Heart left ventricle (tissue), 16 donors: ENCODE measurements at places on chromosomes 5 and 9. TPM values are rescaled to one million over a fixed set of nuclear protein-coding genes. Genes with fewer than 3 reads are reported as not detected.
A peak's percentile ranks its signal among the peaks of the same experiment; 100 is the strongest.

CDH6 gene
- 4.3 TPM for total RNA-seq

DNA sequence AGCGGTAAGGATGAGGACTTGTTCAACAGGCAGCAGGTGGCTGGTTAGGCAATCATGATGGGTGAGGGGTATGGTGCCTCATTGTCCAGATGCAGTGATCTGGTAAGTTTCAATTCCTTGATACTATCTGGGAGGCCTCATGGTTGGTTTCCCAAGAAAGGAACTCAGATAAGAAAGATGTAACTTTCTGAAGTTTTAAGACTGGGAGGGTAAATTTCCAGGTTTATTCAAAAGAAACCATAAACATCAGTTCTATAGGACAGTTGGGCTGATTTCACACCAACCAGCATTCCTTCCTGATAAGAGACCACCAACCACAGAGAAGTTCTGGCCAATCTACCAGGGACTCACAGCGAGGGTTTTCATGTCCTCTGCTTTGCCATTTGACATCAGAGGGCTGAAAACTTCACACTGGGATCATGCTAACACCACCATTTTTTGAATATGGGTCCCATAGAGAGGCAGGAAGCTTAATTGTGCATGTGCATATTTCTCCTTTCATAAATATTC lies 773 bp upstream of the AGGF1 start:
- no peak for DNase-seq

GRCh38 chr9:35842795-35843194 lies 13.8 kb downstream of the TMEM8B start:
- DNase-seq, result no peak

DNA sequence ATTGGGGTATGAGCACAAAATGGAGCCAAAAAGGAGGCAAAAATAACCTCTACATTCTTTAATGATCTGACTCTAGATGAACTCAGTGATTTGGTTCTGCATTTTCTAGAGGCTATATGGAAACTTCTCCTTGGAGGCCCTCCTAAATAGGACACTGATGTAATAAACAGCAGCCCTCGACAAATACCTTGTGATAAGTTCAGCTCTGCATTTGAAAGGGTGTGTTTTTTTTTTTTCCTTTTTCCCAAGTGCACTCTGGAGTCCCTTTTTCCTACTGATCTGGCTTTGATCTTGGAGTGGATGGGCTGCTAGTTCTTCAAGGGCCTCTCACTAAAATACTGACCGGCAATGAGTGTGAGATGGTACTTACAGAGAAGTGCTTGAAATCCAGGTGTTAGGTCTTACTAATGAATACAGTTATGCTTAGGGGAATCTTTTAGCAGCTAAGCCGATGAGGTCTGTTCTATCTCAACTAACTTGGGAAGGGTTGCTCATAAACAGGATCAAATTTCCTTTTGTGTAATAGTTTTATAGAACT lies 161.7 kb downstream of the MAST4 start:
- DNase-seq, result no peak

DNA sequence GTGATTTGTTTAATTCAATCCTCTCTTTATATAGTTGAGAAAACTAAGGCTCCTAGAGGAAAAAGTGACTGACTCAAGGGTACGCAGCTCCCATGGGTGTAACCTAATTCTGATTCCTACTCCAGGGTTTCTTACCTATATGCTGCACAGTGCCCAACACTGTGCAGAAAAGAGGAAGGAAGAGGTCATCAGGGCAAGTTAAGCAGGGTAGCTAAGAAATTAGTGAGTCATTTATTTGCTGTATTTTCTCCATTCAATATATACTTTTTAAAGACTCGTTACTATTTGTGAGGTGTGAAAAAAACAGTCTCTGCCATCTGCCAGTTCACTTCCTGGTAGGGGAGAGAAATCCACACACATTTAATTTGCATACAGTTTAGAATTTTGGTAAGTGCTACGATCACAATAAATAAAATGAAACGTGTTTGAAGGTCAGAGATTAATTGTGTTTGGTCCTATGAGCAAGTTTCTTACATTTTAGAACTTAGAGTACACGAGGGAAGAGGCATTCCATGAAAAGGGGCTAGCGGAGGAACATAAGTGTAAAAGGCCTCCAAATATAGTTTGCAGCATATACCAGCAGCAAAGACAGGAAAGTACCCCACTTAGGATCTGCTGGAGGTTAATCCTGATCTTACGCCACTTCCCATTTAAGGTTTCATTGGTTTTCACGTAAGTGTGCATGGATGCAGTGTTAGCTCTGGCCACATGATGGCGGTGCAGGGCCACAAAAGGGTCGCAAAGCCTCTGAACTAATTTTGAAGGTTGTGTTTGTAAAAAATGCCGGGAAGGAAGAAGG lies 59.9 kb upstream of the TLR4 start:
- peak; percentile 66 for DNase-seq

DNA sequence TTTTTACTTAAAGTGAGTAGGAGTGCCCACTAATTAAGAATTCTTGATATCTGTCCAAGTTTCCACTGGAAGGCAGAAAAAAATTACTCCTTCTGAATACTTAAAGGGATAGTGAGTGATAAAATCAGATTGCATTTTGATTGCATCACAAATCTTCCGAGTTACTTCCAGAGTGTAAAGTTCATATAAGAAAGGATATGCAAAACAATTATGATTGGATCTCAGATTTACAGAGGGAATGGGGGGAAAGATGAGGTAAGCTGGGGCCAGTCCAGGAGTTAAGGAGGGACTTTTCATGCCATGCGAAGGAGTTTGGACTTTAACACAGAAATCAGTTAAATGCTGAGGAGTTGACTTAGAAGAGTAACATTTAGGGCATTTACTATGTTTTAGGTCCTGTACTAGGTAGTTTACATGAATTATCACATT lies 9.3 kb upstream of the RNF145 start:
- no peak for DNase-seq

GRCh38 chr9:88379352-88379751 lies 8.9 kb upstream of the SPIN1 start:
- no peak for DNase-seq

DNA sequence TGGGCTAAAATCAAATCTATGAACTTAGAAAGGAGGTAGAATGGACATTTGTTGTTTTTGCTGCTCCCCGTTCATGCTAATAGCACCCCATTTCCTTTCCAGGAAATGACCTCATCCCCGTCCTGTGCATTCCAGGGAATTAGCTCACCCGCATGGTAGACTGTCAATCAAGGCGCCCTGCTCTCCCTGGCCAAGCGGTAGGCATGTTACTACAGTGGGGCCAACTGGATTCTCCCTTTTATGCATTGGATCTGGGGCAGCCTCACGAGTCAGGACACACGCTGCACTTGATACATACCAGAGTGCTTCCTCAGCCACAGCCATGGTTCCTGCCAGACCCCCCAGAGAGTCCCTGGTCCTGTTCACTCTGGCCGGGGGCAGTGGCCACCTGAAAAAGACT lies 111.0 kb upstream of the PTCH1 start:
- no peak for DNase-seq

DNA sequence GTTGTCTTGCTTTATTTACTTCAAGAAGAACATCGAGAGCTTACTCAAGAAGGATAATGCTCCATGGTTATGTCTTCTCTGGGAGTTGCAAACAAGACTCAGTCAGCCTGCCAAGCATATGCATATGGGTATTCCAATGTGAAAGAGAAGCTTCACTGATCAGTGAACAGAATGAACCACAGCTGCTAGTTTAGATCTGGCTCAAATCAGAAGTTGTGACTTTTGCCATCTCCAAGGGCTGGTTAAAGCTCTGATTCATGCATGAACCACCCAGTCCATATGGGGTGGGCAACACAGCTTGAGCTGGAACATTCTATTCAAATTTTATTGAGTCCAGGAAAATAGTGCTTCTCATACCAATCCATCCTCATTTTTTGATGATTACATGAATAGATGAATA lies 50.0 kb downstream of the ATPSCKMT start:
- DNase-seq, result no peak

- DNase-seq, result no peak
Observed at GRCh38 chr9:136902259-136902821, 16.0 kb downstream of the TRAF2 start.

- DNase-seq, result no peak
Observed at GRCh38 chr5:139243425-139243970, 45.3 kb upstream of the SIL1 start.

CCDC180 gene
- 2.2 TPM for total RNA-seq

CNTFR gene
- total RNA-seq, result 0.62 TPM

DNA sequence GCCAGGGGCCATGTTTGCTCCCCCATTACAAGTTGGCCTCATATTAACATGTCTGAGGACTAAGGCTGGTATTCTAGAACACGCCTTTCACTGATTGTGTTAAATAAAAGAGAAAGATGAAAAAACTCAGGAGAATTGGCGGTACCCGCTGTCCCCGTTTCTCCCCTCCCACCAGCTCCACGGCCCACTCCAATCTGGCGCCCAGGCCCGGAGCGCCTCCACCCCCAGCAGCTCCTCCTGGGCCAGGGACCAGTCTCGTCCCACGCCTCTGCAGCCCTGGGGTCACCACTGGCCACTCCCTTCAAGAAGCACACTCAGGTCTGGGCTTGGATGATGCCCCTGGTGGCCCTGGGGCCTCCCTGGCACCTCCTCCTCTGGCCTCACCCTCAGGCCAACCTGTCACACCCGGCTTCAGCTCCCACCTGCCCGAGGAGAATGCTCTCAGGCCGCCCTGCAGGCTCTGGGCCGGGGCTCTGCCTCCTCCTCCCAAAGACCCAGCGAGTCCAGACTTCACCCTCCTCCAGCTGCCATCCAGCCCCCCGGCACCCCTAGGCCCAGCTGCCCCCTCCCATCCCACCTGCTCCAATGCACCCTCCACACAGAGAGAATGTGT lies 133.0 kb upstream of the PPP1R26 start:
- no peak for DNase-seq

NXNL2 gene
- not detected for total RNA-seq

- no peak for DNase-seq
Observed at GRCh38 chr9:99103901-99104458, 933 bp upstream of the TGFBR1 start.

GRCh38 chr9:6959270-6960000 lies 201.7 kb downstream of the KDM4C start:
- no peak for DNase-seq

GRCh38 chr5:95881833-95882232 lies 59.3 kb upstream of the GLRX start:
- no peak for DNase-seq

GRCh38 chr5:89065919-89066318 lies 182.9 kb upstream of the MEF2C start:
- no peak for DNase-seq

DNA sequence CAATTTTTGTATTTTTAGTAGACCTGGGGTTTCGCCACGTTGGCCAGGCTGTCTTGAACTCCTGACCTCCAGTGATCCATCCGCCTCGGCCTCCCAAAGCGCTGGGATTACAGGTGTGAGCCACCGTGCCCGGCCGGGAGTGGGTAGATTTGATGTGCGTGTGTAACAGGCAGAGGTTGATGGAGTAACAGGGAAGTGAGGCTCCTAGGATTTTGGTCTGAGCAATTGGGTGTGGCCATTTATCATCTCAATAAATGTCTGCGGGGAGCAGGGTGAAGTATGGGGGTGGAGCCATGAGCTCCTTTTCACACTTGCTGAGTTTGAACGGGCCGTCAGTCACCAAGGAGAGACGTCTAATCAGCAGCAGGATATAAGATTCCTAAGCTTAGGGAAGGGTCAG lies 1.2 kb upstream of the REXO4 start:
- no peak for DNase-seq

DNA sequence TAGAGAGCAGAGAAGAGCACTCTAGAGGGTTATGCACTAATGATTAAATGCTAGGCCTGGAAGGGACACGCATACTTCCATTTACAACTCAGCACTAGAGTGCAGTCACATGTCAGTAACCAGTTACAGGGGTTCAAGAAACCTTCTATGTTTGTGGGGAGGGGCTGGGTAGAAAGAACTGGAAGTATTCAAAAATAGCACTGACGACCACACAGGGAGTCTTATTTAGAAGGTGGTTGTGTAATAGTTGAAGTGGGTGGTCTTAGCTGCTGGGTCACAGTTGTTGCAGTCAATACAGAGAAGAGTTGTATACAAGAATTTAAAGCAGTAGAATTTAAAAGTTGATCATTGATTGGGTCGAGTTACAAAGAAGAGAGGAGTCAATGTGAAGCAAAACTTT lies 15.4 kb downstream of the AOPEP start:
- no peak for DNase-seq
